COR-L47 (cell line): ENCODE measurements at places on chromosomes 3 and 15.

GRCh38 chr3:43670635-43671522, 19.9 kb upstream of the ABHD5 start:
- no peak for DNase-seq

DNA sequence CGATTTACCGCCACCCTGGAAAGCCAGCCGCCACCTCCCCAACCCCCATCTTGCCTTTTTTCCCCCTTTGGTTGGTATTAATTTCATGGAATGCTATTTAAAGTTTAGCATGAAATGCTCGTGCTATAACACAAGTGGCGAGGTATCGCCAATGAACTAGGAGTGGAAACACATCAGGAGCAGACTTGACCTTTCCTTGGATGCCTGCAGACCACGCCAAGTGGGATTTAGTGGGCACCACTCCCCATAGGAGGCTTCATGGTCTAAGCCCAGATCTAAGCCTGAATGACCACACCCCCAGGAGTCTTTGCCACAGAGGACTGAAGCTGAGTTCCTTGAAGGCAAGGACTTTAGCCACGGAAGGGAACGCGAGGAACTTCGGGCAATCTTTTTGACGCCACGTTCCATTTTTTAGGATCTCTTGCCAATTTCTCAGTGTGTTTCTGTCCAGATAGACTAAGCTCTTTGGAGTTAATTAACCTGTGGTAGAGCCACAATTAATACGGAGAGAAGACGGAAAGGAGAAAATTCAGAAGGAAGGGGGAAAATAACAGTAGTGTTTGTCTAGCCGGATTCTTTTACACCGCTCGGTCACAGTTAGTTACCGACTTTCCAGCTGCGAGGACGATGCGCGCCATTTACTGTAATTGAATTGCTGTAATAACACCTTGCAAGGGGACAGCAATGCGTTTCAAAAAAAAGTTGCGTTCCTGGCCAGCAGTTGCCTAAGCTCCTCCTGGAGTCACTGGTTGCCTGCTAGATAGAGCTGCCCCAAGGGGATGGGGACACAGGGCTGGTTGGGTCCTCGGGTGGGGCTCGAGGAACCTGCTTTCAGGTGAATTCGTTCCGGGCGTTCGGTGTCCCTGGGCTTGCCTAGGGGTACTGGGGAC, 37.1 kb downstream of the NR2F2 start:
- no peak for DNase-seq

DNA sequence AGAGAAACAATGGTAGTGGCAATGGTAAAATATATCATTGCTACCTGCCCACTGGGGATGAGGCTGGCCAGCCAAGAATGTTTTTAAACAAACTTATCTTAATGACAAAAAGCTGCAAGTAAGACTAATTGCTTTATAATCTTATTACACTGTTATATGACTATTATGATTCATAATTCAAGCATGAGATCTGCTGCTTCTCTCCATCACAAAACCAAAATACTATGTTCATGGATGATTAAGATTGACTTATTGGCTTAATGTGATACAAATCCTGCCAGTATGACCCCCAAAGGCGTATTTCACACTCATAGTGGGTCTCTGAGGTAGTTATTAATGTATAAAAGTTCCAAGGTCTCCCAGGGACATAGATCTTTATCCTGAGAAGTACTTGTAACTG, 52.6 kb downstream of the FBN1 start:
- no peak for DNase-seq

DNA sequence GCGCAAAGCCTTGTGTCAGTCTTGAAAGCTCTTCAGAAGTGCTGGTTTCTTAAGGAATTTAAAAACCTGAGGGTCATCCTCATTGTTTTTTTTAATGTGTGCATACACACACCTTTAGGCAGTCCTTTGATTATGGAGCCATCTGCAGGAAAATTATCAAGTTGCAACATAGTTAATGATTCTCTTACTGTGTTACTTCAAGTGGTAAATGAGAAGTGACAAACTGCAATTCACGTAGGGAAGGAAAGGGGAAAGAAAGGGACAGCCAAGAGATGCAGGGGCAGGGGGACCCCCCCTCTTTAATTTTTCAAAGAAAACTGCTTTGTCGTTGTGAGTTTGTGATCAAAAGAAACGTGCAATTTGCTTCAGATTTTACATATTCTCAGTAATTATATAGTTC, 162.4 kb upstream of the CGNL1 start:
- DNase-seq = peak; percentile 72

GRCh38 chr3:148535001-148535400, 162.7 kb upstream of the AGTR1 start:
- no peak for DNase-seq

DNA sequence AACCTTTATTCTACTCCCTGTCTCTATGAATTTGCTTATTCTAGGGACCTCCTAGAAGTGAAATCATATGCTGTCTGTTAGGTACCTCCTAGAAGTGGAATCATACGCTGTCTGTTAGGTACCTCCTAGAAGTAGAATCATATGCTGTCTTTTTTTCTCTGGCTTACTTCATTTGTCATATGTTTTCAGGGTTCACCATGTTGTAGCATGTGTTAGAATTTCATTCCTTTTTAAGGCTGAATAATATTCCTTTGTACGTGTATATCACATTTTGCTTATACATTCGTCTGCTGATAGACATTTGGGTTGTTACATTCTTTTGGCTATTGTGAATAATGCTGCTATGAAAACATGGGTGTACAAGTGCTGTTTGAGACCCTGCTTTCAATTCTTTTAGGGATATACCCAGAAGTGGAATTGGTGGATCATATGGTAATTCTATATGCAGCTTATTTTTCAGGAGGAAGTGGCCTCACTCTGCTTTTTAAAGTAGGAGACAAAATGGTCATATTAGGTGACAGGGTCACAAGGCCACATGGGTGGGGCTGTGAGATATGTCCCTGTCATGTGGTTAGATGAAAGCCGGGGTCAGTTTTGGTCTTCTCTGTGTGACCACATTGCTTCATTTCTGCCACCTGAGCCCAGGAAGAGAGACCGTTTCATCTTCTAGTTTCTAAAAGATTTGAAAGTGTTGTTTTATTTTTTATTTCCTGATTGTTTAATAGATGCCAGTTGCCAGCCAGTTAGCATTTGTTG, 76.7 kb downstream of the FLNB start:
- DNase-seq = no peak

DNA sequence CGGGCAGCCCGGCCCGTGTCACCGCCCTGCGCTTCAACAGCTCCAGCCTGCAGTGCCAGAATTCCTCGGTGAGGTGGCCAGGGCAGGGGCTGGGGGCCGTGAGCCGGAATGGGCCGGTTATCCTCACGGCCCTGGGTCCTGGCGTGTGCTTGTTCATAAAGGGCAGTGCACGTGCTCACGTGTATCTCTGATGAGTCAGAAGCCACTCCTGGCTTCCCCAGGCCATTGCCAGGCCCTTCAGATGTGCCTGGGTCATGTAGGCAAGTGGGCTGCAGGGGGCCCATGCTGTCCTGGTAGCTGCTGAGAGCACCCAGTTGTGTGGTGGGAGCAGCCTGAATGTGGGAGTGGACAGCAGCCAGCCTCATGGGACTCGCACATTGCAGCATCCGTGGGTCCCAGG, 29.2 kb downstream of the PLXNA1 start:
- no peak for DNase-seq

- DNase-seq = no peak
Measured at GRCh38 chr15:39251413-39252133, 329.3 kb upstream of the THBS1 start.

DNA sequence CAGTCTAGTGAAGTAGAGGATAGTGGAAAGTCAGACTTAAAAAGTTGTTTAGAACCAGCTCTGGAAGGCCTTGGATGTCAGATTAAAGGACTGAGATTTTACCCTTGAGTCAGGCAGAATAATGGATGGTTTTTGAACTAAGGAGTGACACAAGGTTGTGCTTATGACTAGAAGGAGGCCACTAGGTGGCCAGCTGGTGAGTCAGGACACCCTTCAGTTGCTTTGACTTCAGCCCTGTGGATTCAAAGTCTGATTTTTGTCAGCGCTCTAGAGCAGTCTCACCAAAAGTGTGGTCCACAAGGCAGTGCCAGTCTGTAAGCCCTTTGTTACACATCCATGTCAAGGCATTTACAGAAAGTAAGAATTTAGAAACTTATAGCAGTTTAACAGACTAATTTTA, 3.8 kb upstream of the GABPB1 start:
- DNase-seq = peak; percentile 3

DNA sequence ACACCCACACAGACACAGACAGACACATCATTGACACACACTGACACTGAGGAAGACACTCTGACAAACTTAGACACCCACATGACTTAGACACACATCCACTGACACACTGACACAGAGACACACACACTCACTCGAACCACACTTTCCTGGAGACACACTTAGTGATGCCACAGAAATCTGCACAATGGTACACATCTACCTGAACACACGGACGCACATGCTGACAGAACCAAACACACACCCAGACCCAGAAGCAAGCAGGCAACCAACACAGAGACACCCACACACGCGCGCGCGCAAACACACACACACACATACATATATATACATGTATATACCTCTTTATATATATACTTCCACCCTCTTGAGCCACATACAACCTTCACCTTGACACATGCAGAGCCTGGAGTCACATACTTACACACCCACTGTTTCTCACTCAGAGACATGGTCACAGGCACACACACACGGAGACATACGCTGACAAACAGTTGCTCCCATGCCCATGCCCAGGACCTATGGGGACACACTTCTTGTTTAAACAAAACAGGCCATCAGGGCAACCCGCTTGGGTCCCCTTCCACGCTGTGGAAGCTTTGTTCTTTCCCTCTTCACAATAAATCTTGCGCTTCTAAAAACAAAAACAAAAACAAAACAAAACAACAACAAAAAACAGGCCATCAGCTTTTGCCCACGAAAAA, 913 bp upstream of the SCN5A start:
- no peak for DNase-seq

DNA sequence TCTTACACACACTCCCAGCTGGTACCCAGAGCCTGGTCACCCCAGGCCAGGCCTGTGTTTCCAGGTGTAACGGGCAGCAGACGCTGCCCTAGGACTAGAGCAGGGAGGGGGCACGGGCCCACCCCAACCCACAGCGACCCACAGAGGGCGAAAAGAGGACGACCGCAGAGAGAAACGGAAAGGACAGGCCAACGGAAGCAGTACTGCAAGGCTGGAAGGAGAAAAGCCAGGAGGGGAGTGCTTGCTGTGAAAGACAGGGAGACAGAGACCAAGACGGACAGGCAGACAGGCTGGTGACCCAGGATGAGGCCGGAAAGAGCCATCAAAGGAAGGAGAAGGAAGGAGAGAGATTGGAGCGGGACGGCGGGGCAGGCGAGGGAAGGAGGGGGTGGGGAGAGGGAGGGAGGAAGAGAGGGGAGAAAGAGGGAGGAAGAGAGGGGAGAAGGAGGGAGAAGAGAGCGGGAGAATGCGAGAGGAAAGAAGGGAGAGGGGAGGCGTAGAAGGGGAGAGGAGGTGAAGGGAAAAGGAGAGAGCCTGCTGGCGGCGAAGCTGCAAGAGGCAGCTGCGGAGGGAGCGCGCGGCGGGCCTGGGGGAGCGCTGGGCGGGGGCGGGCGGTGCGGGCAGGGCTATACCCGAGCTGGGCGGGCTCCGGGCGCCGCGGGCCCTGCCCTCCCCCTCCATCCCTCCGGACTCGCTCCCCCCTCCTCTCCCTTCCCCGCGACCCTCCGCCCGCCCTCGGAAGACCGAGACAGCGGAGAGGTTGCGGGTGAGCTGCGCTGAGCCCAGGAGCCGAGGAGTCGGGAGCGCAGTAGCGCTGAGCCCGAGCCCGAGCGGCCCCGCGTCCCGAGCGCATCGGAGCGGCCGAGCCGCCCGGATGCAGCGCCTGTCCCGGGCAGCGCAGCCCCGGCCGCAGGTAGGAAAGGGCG, at the start of gene SLC6A1:
Gene SLC6A1 (plus strand): TSS at position 732 of the 926 bp plus-strand sequence. CDS start 24,464 bp downstream, outside the sequence.
- no peak for DNase-seq

DNA sequence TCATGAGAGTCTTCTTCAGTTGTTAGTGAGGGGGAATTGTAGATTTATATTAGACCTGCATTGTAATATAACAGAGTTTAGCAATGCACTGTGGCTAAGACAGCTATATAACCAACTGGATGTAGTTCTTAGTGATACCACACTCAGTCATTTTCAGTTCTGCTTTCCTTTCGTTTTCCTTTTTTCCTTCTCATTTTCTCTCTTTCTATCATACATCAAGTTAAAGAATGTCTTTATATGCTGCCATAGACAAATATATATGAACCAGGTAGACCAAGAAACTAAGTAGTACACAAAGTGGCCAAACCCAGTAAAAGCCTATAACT, 43.7 kb upstream of the CD47 start:
- DNase-seq = no peak

- no peak for DNase-seq
Measured at GRCh38 chr15:81054236-81054635, 53.5 kb downstream of the TLNRD1 start.

DNA sequence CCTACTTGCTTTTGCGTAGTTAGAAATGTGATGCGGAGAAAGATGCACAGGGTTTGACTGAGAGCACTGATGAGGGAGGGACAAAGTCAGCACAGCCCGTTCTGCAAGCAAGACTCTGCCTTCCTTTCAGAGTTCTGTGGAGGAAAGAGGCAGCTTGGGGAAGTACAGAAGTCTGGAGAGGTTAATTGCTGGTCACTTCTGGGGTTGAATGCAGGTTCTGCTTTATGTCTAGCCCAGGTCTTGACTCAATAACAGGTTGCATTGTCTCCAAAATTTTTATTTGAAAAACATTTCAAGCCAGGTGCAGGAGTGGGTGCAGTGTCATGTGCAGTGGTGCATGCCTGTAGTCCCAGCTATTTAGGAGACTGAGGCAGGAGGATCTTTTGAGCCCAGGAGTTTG, 461.7 kb downstream of the NR2F2 start:
- DNase-seq = no peak

DNA sequence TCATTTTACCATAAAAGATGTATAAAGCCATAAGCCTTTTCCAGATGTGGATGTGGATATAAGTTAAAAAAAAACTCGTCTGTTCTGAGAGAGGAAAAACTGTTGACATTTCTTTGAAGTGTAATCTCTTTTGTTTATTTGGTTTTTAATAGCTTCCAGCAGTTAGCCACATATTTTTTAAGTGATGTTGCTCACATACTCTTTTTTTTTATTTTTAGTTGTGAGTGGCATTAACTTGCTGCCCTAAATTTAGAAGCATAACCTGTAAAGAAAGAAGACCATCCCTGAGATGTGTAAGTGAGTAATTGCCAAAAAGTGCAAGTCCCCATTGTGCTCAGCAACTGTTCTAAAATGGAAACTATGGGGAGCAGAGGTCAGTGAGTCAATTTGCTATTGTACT, 415.9 kb upstream of the MDFIC2 start:
- no peak for DNase-seq

DNA sequence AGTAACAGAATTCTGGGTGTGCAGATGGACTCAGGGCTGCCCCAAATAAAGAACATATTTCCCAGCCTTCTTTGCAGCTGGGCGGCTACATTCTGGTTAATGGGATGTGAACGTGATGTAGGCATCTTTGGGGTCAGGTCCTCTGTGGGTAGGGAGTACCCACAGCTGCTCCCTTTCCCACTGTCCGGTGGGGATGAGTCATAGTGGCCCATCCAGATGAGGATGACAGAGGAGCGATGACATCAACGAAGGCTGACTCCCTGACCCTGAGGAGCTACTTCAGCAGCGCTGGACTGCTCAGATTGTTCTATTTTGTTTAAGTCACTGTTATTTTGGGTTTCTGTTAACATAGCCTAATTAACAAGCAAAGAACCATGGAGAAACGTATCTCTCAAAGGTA, 38.0 kb downstream of the SRPRB start:
- DNase-seq = no peak

GRCh38 chr3:112979244-112979832, 4.4 kb upstream of the CD200R1 start:
- DNase-seq = peak; percentile 41

GRCh38 chr3:55524565-55525244, 37.6 kb upstream of the WNT5A start:
- no peak for DNase-seq

GRCh38 chr3:52423173-52423572, 21.7 kb downstream of the SEMA3G start:
- no peak for DNase-seq
